ENCODE measurements at places on chromosomes 3 and 15.

- peak; percentile 36 for DNase-seq
Measured at GRCh38 chr3:172332256-172333041, 115.8 kb downstream of the GHSR start.

DNA sequence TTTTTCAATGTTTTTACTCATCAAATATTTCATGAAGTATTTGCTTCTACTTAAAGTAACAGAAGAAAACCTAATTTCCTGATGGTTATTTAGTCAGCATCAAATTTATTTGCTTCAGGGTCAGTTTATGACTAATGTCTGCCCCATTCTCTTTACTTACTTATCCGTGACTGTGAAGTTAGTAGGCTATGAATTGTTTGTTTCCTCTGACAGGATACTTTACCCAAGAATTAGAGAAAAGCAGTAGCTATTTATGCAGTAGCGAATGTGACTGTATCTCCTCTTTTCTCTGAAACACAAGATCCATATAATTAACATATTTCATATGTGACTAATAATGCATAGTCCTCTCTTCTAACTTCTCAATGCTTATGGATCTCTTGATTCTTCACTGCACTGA lies 329.9 kb upstream of the ROBO1 start:
- no peak for DNase-seq

- DNase-seq, result no peak
Measured at GRCh38 chr3:126312341-126312740, 44.9 kb downstream of the KLF15 start.

DNA sequence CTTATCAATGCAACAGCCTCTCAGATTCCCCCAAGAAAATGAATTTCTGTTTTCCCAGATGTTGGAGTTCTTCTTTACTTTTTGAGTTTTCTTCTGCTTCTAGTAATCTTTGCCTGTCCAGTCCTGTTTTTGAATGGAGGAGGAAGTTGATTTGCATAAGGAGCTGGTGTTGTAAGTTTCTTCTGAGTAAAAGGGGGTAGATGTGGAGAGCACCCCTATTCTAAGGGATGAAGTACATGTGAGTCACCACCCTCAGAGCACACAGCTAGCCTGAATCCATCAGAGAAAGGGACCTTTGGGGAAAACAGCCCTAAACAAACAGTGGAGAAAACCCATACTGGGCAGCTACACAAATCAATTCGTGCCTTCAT lies 34.5 kb downstream of the ACAA1 start:
- no peak for DNase-seq

DNA sequence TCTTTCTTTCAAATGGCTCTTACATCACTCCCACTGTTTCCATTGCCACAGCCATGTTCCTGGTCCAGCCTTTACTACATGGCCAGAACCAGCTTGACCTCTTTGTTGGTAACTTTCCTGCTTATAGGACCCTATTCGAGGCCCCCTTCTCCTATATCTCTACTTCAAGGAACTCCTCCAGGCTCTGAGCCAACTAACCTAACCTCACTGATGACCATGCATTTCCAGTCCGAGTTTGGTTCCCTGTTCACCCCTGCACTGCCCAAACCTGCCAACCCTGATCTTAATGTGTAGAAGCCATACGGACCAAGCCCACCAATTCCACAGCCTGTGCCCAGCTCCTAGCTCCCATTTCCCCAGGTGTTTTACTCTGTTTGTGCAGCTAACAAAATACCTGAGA lies 38.4 kb upstream of the TIPARP start:
- DNase-seq, result no peak

- no peak for DNase-seq
Measured at GRCh38 chr15:65068403-65068788, 605 bp upstream of the RASL12 start.

GRCh38 chr3:4680871-4681300 lies 187.7 kb downstream of the ITPR1 start:
- DNase-seq, result no peak

DNA sequence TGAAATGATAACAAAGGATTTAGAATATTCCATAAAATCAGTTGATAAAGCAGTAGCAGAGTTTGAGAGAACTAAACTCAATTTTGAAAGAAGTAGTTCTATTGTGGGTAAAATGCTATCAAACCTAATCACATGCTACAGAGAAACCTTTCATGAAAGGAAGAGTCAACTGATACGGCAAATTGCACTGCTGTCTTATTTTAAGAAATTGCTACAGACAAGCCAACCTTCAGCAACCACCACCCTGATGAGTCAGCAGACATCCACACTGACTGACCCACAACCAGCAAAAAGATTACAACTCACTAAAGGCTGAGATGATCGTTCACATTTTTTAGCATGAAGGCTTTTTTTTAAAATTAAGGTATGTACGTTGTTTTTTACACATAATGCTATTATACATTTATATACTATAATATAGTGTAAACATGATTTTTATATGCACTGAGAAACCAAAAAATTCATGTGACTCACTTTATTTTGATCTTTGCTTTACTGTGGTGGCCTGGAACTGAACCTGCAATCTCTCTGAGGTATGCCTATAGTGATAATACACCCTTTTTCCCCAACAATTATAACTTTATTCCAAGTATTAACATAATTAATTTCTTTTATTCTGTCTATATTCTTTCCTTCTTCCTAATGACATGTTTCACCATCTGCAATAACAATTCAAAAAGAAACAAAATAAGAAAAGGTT lies 109.9 kb downstream of the TBC1D5 start:
- DNase-seq, result peak; percentile 6

GRCh38 chr3:49619649-49620048 lies 54.5 kb upstream of the APEH start:
- no peak for DNase-seq

DNA sequence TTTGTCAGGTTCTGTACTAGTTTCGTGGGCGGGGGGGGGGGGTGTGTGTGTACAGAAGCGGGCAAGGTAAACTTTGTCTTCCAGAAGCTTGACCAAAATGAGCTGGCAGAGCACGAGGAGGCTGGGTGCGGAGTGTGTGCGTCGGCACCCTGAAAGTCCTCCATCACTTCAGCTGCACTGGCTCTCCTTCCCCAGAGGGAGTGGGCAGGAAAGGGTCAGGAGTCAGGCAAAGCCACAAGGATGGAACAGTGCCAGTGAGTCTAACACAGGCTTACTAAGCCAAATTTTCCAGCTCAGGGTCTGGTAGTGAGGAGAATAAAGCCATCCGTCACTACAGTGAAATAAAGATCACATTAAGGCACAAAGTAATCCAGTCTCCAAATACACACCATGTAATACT lies 11.9 kb upstream of the SH3GL3 start:
- DNase-seq, result no peak
